ENCODE measurements at places on chromosomes 4 and X.

GRCh38 chrX:114973013-114973412 is 44.4 kb downstream of the IL13RA2 start:
- no peak for DNase-seq

- no peak for DNase-seq
Measured at GRCh38 chr4:38868059-38868960, 704 bp downstream of the FAM114A1 start.

DNA sequence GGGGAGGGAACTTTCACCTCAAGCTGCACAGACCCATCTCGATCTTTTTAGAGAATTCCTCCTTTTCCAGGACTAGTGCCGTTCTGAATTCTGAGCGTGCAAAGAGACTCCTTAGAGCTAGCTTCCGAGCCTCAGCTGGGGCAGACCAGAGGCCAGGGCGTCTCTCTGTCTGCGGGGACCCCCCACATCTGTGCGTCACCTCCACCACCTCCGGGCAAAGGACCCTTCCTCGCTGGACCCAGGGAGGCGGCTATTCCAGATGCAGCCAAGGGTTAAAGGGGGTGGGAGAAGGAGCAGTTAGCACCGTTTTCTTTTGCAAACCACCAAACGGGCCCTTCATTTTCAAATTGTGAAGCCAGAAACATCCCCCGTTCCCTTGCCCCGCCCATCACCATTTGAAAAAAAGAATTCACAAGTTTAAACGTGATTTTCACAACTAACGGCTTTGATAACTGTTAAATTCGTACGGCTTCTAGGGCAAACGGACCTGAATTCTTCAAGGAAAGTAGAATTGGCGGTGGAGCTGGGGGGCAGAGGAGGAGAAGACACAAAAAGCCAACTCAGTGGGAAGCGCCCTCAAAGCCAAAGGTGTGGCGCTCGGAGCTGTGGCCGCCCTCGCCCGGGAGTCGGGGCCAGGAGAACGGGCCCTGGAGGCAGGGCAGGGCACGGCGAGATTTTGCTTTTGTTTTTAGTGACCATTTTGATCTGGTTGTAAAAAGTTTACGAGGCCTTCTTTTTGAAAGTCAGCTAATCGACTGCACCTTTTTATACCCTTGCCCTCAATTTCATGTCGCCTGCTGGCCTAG is 3.3 kb upstream of the PDGFRA start:
- DNase-seq: no peak

DNA sequence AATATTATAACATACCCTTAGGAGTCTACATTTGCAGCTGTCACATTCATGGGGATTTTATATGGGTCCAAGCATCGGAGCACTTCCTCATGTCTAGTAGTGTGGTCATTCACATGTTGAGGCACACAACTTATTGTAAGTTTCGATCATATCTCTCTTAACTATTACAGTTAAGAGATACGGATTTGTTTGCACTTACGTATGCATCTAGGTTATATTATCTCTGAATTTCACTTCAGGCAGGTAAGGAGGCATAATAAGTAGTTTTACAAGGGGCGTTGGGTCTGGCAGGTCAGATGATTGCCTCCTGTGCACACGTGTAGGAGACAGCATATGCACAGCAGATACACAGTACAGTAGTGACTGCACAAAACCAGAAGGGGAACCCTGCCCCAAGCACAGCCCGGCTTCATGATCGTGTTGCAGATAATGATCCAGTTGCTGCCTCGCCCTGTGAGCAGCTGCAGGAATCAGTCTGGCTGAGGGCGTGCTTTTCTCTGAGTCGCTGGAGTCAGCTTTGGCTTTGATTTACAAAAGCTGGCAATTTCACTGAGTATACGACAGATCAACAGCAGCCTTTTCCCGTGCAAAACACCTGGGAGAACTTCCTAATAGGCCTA is 302.9 kb upstream of the GATB start:
- no peak for DNase-seq

- DNase-seq: no peak
Measured at GRCh38 chrX:46814966-46815365, 21.9 kb upstream of the RP2 start.

DNA sequence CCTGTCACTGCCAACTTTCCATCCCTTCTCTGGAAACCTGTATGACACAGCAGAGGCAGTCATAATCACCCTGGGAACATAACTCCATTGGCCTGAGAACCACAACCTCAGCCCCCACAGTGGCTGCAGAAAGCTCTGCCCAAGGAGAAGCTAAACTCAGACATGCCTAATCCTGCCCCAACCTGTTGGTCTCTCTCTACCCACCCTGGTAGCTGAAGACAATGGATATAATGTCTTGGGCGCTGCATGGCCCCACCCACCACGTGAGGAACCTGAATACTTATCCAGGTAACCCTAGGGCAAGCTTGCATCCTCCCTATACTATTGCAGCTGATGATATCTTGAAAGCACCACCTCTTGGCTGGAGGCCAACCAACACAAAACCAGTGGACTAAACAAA is 225.2 kb downstream of the TEX13C start:
- no peak for DNase-seq

DNA sequence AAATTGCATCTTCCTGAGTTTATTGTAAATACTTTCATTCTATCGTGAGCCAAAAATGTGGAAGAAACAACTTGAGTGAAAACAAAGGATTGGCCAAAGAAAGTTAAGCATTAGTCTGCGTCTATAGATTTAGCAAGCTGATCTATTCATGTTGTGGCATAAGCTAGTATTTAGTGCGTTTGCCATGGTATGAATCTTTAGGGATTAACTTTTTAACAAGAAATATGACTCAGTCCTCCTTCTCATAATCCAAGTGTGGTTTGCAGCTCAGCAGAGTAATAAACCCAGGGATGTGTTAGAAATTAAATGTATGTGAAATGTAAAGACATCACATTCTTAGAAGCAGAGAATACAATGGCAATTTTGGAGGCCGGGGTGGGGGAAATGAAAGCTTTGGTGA is 1110.9 kb downstream of the NLGN4X start:
- DNase-seq: no peak

Measured in NCI-H446 treated with DMSO at 0.1 percent for 48 hours (cell line).